ENCODE measurements at places on chromosomes 7 and 10.

GRCh38 chr7:106374437-106374836 lies 89.7 kb upstream of the NAMPT start:
- DNase-seq: no peak

- no peak for DNase-seq
These were observed 53.6 kb downstream of the RAB11FIP2 start for GRCh38 chr10:117993166-117993565.

- DNase-seq: no peak
These were observed 45.6 kb upstream of the FGL2 start for GRCh38 chr7:77245015-77245755.

DNA sequence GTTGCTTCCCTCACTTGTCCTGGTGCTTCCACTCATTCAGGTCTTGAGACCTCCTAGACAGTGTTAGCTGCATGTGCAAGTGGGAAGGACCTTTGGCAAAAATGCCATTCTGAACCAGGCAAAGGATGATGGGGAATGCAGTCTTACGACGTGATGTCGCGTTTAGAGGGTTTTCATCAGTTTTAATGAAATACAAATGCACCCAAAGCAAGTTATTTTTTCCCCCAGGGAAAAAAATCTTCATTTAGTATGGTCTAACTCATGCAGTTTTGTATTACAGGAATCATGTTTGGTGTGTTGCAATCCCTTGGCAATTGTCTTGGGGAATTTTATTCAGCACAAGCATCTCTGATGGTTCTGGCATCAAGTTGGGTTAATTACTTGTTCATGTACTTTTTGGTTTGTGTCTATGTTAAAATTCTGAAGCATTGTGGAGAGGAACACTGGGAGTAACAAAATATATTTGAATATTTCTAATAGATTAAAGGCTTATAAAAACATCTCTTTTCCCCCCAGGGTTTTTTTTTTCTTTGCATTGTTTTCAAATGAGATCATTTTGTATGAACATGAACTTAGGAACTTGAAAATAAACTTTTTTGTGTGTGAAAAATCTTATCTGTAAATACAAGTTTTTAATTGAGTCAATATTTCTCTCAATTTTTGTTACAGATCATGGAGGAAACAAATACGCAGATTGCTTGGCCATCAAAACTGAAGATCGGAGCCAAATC lies 188.9 kb downstream of the BICC1 start:
- no peak for DNase-seq

GRCh38 chr10:120400601-120401000 lies 56.4 kb upstream of the PLPP4 start:
- no peak for DNase-seq

DNA sequence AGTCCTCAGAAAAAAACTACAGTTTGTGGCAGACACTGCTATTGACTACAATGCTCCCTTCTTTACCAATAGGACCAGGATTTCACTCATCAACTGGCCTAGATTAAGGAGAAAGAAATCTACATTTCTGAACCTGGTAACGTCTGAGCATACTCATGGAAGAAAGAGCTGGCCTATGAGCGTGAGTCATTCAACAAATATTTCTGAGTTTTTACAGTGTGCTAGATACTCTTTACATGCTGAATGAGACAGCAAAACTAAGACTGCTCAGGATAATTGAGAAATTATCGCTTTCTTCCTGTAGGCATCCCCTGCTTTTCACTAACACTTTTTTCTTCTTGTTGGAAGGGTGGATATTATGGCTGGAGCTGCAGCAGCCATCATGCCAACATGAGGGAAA lies 609.7 kb downstream of the TNS3 start:
- DNase-seq: no peak

- no peak for DNase-seq
These were observed 114.0 kb downstream of the BBS9 start for GRCh38 chr7:33243319-33243881.

GRCh38 chr7:158074896-158075632 lies 512.6 kb downstream of the PTPRN2 start:
- no peak for DNase-seq

GRCh38 chr10:1393481-1393880 lies 337.3 kb downstream of the WDR37 start:
- no peak for DNase-seq

DNA sequence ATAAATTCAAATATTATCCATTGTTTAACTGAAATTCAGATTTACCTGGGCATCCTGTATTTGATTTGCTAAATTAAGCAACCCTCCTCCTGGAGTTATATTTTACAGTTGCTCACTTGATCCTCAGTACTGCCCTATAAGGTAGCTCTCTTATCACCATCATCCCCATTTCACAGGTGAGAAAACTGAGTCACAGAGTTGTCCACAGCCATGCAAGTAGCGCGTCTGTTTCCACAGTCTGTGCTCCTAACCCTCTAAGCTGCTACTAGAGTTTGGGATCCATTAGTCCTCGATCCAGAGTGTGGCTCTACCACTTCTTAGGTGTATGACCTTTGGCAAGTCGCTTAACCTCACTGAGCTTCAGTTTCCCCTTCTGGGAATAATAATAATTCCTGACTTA lies 34.9 kb upstream of the KDM7A start:
- no peak for DNase-seq

- DNase-seq: peak; percentile 89
These were observed 5.3 kb downstream of the ESYT2 start for GRCh38 chr7:158824028-158824427.

GRCh38 chr7:78530351-78530750 lies 731.8 kb downstream of the PHTF2 start:
- no peak for DNase-seq

DNA sequence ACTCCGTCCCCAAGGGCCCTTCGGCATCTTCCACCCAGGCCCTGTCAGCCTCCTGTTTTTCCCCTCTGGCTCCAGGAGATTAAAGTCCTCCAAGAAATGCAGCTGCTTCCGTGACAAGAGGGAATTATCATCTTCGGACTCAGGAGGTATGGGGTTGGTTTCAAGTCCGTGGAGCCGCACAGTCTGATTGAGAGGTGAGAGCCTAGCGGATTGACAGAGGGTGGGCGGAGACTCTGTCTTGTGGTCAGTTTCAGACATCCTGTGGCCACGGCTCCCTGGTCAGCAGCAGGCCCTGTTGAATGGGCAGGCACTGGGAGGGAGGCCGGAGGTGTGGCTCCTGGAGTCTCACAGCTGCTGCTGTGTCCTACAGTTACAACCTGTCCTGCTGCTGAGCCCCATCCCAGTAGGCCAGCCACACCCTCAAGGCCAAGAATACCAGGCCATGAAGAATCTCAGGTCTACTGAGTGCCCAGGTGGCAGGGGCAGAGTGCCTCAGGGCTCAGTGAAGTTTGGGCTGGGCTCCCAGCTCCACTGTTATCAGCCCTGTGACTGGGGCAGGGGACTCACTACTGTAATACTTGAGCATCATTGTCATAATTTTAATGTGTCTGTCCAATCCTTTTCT lies 49.3 kb upstream of the ZNF716 start:
- no peak for DNase-seq

GRCh38 chr7:34995757-34996156 lies 41.5 kb downstream of the DPY19L1 start:
- no peak for DNase-seq

DNA sequence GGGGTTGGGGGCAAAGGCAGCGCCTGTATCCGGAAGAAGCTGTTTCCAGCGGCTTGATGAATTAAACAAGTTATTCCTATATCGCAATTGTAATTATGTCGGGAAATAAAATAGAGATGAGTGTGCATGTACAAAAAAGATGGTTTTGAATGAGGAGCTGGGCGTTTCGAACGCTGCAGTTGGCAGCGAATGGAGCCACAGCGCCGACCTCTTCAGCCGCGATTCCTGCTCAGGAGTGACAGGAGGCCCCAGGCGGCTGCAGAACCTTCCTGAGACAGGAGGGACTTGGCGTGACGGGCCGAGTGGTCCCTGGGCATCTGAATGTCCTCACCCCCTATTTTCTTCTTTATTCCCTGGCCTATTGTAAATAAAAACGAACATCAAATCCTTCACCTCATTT lies 184.9 kb downstream of the DNAJB6 start:
- no peak for DNase-seq

- peak; percentile 84 for DNase-seq
These were observed 8.8 kb upstream of the INTS1 start for GRCh38 chr7:1512781-1513656.

DNA sequence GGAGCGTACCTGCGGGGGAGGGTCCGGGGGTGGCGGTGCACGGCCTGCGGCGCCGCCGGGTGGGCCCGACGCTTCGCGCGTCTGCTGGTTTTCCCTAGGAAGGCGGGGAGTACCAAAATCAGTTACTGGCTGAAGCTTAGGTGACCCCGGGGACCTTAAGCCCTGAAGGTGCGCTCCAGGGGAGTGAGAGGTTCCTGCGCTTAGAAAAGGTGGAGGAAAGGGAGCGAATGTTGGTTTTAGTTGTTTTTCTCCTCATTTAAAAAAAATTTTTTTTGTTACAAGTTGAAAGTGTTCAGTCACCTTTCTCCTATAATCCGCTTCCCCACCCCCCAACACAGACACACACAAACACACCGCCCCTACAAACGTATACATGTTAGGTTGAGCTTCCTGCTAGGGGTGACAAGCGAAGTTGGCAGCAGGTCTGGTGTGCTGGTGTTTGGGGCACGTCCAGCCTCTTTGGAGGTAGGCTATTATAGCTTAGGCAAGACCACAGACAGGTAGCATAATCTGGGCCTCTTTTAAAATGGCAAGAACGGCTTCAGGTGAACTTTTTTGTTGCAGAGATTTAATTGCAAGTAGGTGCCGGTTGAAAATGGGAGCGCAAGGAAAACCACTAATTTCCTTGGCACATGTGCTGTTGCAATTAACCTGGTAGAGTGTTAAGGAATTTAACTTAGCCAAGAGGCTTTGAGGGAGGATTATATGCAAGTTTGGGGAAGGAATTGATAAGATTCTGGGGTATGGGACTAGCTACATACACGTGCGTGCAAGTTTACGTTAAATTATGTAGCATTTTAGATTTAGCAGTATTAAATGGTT lies 945 bp downstream of the ADD3 start:
- peak; percentile 54 for DNase-seq

DNA sequence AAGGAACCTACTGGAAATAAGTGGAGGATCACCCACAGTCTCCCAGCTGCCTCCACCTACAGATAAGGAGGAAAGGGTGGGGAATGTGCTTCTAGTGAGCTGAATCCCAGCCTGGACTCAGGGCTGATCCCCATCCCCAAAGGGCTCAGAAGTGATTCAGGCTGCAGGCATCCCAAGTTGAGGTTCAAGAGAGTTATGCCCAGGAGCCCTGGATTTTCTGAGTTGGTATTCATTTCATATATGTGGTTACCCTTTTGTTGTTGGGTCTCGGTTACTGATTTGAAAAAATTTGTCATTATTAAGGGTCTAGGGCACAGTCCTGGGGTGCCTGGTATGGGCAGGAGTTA lies 30.0 kb upstream of the SRGN start:
- no peak for DNase-seq

DNA sequence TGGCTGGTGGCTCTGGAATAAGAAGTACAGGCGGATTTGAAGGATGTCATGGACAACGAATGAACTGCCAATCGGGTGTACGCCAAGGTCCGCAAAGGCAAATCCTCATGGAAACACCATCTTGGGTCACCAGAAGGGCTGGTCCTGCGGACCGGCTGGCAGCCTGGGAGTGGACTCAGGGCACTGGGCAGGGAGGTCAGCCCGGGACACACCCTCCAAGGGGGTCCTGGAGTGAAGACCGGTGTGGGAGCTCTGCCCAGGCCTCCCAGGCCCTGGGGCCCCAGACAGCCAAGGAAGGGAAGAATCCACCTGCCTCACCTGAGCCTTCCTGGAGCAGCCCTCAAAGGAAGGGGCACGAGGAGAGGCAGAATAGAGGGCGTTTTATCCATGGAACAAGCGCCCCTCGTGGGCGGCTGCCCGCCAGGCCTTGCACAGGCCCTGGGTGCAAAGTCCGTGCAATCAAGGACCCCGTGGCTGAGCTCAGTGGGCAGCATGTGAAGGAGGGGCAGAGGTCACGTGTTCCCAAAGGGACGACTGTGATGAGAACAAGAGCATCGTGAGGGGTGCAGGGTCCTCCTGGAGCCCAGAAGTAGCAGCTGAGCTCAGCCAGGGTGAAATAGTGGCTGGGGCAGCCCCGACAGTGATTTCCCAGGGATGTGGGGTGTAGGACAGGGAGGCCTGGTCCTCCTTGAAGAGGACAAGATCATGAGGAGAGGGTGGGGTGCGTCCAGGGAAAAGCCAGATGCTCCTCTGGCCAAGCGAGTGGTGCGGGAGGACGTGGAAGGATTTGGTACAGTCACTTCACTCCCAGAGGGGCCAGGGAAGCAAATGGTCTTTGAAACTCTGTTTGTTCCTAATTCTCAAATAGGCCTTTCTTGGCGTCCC lies 105.2 kb downstream of the TCERG1L start:
- no peak for DNase-seq

- no peak for DNase-seq
These were observed 48.8 kb upstream of the RASGEF1A start for GRCh38 chr10:43315535-43316207.

DNA sequence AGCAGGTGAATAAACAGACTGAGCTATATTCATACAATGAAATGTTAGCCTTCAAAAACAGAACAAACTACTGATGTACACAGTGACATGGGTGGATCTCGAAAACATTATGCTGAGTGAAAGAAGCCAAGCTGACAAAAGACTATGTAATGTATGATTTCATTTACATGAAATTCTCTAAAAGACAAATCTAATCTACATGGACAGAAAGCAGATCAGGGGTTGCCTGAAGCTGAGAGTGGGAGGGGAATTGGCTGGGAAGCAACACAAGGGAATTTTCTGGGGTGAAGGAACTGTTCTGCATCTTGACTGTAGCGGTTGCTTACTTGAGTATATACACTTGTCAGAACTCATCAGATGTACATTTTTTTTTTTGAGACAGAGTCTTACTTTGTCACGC lies 121.7 kb upstream of the SVIL start:
- no peak for DNase-seq

- peak; percentile 27 for DNase-seq
These were observed 33.7 kb downstream of the NRBF2 start for GRCh38 chr10:63166742-63167258.

- no peak for DNase-seq
These were observed 111.9 kb upstream of the RHEB start for GRCh38 chr7:151631570-151631952.

DNA sequence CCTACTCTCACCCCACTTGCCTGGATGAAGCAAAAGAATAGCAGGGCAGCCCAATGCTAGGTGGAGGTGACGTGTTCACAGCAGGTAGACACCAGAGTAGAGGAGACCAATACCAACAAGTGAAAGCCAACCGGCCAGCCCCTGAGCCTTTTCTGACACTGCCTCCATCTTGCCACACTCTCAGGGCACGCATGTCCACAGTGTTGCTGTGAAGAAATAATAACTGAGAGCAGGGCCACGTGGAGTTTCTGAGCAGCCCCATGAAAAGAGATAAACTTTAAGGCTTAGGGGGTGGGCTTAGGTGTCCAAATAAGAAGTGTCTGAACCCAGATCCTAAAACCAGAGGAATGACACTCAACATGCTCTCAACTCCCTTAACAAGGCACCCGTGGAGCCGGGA lies 9.0 kb upstream of the TMEM273 start:
- no peak for DNase-seq

All from DND-41 (cell line).